Fibroblast of villous mesenchyme (primary cell): ENCODE measurements at places on chromosomes 3 and 15.

- no peak for DNase-seq
Observed at GRCh38 chr3:187360596-187360995, 7.6 kb upstream of the RTP4 start.

DNA sequence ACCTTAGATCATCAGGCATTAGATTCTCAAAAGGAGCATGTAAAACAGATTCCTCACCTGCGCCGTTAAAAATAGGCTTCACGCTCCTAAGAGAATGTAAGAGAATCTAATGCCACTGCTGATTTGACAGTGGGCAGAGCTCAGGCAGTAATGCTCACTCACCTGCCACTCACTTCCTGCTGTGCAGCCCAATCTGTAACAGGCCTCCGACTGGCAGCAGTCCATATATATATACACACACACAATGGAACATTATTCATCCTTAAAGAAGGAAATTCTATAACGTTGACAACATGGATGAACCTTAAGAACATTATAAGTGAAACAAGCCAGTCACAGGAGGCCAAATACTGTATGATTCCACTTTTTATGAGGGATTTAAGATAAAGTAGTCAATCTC is 24.5 kb downstream of the ZNF148 start:
- no peak for DNase-seq

GRCh38 chr3:79366414-79366813 is 401.4 kb downstream of the ROBO1 start:
- no peak for DNase-seq

DNA sequence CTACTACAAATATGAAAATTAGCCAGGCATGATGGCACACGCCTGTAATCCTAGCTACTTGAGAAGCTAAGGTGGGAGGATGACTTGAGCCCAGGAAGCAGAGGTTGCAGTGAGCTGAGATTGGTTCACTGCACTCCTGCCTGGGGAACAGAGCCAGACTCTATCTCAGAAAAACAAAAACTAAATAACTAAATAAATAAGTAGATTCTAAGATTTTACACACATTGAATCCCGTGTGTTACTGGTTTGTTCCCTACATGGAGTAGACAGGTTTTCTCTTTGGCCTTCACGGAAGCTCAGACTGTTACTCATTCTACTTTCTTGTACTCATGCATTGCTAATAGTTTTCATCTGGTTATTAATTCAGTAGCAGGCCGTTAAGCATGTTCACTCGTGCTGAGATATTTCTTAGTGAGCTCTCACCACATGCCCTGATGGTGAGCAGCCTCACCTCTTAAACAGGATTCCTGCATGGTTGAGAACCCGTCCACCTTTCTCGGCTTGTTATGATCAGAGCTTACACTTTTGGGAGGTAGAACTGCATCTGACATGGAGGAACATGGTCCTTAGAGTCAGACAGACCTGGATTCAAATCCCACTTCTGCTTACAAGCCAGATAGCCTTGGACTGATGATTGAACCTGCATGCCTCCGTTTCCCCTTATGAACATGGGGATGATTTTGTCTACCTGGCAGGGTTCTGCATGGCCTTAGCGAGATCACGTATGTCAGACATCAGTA is 49.1 kb downstream of the CMTM7 start:
- no peak for DNase-seq

GRCh38 chr3:31370681-31371080 is 162.0 kb upstream of the STT3B start:
- DNase-seq = no peak

DNA sequence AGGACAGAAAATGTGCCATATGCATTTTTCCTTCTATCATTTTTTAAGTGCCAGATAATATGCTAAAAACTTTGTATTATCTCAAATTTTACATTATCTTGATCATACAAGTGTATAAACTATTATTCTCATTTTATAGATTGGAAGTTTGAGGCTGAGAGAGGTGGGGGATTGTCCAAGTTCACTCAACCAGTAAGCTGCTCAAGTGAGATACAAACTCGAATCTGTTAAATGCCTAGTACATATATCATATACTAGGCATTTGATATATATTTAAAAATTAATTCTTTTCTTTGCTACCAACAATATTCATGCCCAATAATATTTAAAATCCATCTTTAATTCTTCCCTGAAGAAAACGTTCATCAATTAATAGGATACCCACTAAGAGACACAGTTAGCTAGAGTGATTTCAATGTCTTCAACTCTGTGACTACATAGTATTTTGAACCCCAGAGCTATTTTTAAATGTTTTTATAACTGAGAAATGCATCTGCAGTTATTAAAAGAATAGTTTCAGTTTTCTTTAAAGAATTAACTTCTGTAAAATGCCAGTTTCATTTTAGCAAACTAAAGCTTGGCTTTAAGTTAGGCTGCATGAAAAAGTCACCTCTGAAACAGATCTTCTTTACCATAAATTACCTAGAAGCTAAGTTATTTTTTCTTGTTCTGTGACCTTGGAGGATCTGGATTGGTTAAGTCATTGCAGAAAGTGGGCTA is 40.4 kb downstream of the IQCB1 start:
- no peak for DNase-seq

GRCh38 chr3:106533093-106533787 is 664.4 kb upstream of the CBLB start:
- peak; percentile 43 for DNase-seq

GRCh38 chr3:4818986-4819693 is 160.1 kb upstream of the BHLHE40 start:
- no peak for DNase-seq

DNA sequence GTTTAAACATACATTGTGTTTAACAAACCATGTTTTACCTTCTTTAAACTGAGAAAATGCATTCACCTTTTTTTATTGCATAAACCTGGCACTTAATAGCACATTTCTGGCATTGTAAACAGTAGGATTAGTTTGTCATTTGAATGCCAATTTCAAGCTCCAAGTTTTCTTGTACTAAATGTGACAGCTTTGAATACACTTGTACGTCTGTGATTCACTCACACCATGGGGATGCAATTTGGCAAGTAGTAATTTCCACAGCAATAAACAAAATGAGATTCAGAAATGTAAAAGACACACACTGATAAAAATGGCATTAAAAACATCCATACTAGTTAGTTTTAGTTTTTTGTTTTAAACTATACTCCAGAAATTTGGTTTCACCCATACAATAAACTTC is 598.9 kb downstream of the SI start:
- DNase-seq = no peak

GRCh38 chr3:42473083-42473932 is 29.1 kb upstream of the VIPR1 start:
- DNase-seq = peak; percentile 56

GRCh38 chr15:65577129-65577996 is 33.6 kb downstream of the INTS14 start:
- DNase-seq = no peak

GRCh38 chr3:46383951-46384330 is 13.2 kb downstream of the CCR5 start:
- DNase-seq = no peak

DNA sequence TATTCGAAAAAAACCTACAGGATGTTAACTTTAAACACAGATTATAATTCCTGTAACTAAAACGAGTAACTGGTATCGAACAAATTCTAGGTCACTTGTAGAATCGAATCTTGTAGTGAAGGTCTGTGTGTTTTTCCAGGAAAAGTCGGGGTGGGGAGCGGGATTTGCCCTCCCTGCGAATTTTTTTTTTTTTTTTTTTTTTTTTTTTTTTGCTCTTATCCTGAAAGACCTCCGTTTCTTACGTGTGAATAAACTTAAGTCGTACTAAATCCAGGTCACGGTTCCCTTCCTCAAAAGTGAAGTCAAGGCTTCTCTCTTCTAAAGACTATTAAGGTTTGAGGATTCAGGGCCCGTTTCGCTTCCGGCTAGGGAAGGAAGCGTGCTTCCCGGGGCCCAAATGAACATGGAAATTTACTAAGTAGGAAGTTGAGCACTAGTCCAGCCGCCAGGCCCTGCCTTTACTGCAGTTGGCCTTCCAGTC is 770 bp downstream of the TBC1D5 start:
- peak; percentile 90 for DNase-seq

DNA sequence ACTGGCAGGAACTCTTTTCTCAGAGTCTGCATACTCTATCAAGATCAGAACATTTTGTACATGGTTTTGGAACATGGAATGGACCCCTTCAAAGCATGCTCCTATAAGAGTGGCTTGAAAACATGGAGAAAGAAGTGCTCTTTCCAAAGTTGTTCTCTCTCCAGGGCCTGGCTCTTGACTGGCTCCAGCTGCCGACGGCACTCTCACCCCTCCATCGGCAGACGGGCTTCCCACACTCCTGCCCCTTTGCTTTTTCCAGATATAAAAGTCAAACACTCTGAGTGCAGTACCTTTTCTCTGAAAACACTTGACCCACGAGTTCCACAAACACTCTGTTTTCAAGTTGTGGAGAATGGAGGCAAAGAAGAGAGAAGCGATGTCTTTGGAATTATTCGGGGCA is 72.5 kb upstream of the ONECUT1 start:
- no peak for DNase-seq

DNA sequence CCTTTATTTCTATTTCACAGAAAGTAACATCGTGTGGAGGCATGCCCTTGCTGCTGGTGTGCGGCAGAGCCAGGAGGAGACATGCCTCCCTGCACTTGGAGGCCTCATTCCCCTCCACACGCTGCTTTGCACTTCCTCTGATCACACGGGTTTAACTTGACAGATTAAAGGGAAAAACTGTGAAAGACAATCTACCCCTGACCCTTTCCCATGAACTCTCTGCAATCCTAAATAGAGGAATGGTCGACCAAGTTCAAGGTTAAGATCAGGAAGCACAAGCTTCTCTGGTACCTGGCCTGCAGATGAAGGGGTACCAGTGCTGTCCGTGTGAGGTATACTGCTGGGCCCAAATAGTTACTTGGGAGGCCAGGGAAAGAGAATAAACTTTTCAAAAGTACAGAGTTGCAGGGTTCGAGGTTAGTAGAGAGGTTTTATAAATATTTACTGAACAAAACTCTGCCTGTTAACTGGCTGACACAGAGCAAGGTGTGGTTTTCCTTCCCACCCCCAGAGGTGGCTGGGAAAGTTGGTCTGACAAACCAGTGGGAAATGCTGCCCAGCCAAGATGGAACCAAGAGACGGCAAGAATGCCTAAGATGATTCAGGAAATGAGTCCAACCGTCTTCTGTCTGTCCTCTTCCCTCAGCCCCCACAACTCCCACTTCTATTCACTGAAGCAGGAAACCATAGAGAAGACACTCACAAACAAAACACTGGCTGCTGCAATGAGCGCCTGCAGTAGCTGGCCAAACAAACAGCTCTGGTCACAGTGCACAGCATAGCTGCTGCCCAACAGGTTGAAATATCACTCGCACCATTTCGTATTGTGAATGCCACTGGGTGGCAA is 79.6 kb downstream of the IGF2BP2 start:
- DNase-seq = peak; percentile 74

- DNase-seq = no peak
Observed at GRCh38 chr3:23821858-23822257, 16.1 kb downstream of the UBE2E1 start.

- DNase-seq = no peak
Observed at GRCh38 chr3:65914032-65914739, 124.5 kb downstream of the MAGI1 start.

DNA sequence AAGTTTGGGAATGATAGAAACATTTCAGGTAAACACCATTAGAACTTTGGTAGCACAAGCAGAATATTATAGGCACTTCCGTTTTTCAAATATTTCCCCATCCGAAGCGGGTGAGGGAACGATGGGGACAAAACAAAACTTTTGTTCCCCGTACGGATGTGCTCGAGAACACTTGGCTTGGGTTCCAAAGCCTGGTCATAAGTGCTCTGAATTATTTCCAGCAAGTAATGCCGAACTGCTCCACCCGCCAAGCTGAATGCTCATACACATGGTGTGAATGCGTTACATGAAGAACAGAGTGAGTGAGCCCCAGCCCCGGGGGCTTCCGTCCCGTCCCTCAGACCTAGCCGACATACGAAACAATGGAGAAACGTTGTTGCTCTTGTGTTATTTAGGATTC is 438.2 kb upstream of the ARRDC4 start:
- DNase-seq = no peak

- no peak for DNase-seq
Observed at GRCh38 chr3:16484984-16485383, 28.5 kb downstream of the RFTN1 start.

- no peak for DNase-seq
Observed at GRCh38 chr15:31335989-31336592, 9.5 kb downstream of the KLF13 start.

- DNase-seq = peak; percentile 83
Observed at GRCh38 chr3:184314700-184315542, 515 bp downstream of the EIF4G1 start.

GRCh38 chr3:52704611-52705437 is 767 bp downstream of the GLT8D1 start:
- DNase-seq = peak; percentile 40

DNA sequence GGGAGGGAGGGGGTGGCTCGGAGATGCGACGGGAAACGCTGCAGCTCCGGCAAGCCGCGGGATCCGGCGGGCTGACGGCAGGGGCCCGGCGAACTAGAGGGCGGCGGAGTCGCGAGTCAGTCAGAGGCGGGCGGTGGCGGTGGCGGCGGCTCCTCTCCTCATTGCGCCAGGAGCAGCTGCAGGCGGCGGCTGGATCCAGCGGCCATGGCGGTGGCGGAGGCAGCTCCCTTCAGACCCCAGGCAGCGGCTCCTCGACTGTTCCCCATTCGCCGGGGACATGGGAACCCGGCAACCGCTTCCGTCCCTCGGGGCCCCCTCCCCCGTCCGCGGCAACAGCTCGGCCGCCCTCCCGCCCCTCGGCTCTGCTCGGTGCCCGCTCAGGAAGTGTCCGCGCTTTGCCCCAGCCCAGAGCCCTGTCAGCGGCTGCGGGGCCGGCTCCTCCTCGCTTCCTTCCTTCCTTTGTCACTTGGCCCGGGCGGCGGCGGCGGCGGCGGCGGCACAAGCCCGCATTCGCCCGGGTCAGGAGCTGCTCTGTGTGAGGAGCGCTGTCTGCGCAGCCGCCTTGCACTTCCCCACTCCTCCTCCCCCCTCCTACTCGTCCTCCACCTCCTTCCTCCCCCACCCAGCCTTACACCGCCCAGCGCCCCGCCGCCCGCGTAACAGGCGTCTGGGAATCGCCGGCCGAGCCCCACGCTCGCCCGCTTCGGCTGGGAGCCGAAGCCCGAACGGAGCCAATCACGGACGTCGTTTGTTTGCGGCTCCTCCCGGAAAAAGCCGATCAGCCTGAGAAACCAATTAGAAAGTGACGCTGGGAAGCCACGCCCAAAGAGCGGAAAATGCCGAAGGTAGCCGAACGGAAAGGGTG is at the start of gene GSK3B:
Gene GSK3B (minus strand): TSS at position 537 of the 865 bp plus-strand sequence. CDS start 1,013 bp downstream, outside the sequence.
- DNase-seq = no peak

- no peak for DNase-seq
Observed at GRCh38 chr3:16913264-16913580, 28.5 kb downstream of the PLCL2 start.

- no peak for DNase-seq
Observed at GRCh38 chr3:148187296-148187695, 510.4 kb upstream of the AGTR1 start.
